Activated T-cell treated with anti-CD3 and anti-CD28 coated beads for 24 hours (primary cell): ENCODE measurements at places on chromosomes 12 and 14.
A peak's percentile ranks its signal among the peaks of the same experiment; 100 is the strongest.

- DNase-seq: peak; percentile 93
Observed at GRCh38 chr12:26832822-26833742, at the start of gene ITPR2. TSS of gene ITPR2 (minus strand) at chr12:26833194. CDS start at chr12:26832781, 413 bp downstream.

- DNase-seq: no peak
Observed at GRCh38 chr14:31582836-31583452, 21.7 kb downstream of the NUBPL start.

- no peak for DNase-seq
Observed at GRCh38 chr14:59482541-59483331, 1.5 kb downstream of the L3HYPDH start.

GRCh38 chr14:54715239-54715638, 148.3 kb downstream of the SAMD4A start:
- no peak for DNase-seq
